Bronchial smooth muscle cell (primary cell): ENCODE measurements at places on chromosomes 3 and 15. TPM values are rescaled to one million over a fixed set of nuclear protein-coding genes. Genes with fewer than 3 reads are reported as not detected.

The RBP2 gene
- total RNA-seq, result not detected in 2 replicates

The LIPH gene
- under 0.01 TPM in 1 of 2 replicates, not detected in the other for total RNA-seq

The GABRR3 gene
- total RNA-seq, result not detected in 2 replicates

The TMC3 gene
- under 0.01 TPM in 1 of 2 replicates, not detected in the other for total RNA-seq

The C15orf62 gene
- under 0.01 TPM in 1 of 2 replicates, not detected in the other for total RNA-seq

The FANCD2 gene
- 1.0 and 3.6 TPM in 2 replicates for total RNA-seq

The SI gene
- total RNA-seq, result not detected in 2 replicates

The LDHAL6B gene
- total RNA-seq, result not detected in 2 replicates

The TMCO5A gene
- not detected in 2 replicates for total RNA-seq

The POC1A gene
- total RNA-seq, result 2.6 and 5.4 TPM in 2 replicates

The ACSBG1 gene
- not detected in 2 replicates for total RNA-seq

The HGD gene
- total RNA-seq, result 0.26 and 0.32 TPM in 2 replicates

The TRIP4 gene
- total RNA-seq, result 9.4 and 9.8 TPM in 2 replicates

The CORO2B gene
- 10.1 and 24.6 TPM in 2 replicates for total RNA-seq

The DNAH1 gene
- 2.0 and 4.8 TPM in 2 replicates for total RNA-seq

The GDPGP1 gene
- 4.6 and 5.8 TPM in 2 replicates for total RNA-seq

The ARHGEF26 gene
- total RNA-seq, result 0.09 and 0.95 TPM in 2 replicates

The DPPA2 gene
- not detected in 2 replicates for total RNA-seq

The USP50 gene
- total RNA-seq, result 0.16 and 0.34 TPM in 2 replicates

The FRMD5 gene
- total RNA-seq, result 3.2 and 9.3 TPM in 2 replicates

The LRRC2 gene
- total RNA-seq, result under 0.01 and 0.47 TPM in 2 replicates
